ENCODE measurements at places on chromosomes 7 and 10. TPM values are rescaled to one million over a fixed set of nuclear protein-coding genes. Genes with fewer than 3 reads are reported as not detected.

- DNase-seq = no peak
These were observed 138.1 kb upstream of the EFCAB10 start for GRCh38 chr7:105719395-105719794.

DNA sequence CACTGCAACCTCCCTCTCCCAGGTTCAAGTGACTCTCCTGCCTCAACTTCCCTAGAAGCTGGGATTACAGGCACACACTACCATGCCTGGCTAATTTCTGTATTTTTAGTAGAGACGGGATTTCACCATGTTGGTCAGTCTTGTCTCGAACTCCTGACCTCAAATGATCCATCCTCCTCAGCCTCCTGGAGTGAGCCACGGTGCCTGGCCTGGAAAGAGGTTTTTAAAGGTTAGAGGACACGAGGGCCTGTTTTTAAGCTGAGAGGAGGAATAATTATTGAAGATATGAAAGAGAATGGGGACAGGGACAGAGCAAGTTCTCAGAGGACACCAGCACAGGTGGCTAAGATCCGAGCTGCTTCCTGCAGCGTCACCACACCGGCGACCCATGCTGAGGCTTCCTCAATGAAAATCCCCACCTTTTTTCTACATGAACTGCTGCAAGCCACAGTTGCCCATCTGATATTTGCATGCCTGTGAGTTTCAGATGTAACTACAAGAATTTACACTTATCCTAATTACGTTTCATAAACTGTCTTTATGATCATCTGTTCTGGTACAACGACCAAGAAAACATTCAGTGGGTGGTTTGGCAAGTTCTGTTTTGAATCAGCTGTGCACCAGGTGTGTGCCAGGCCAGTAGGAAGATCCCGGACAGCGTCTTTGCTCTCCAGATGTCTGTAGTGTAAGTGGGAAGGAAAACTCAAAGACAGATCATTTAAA lies 76.0 kb downstream of the HIP1 start:
- no peak for DNase-seq

DNA sequence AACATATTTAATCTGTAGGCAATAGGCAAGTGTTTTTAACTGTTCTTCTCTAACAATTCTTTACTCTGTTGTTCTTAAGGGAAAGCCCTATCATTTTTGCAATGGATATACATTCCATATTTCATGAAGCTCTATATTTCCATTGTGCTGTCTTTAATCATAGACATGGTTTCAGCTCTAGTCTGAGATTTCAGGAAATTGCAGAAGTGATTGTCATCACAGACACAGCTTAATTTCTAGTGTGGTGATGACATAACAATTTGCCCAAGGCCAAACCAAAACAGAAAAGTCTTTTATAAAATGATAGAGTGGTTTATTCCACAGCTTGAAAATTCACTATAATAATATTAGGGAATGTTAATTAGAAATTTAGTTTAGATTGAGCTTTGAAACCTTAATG lies 494.1 kb upstream of the SEMA3A start:
- DNase-seq = no peak

- no peak for DNase-seq
These were observed 70.8 kb downstream of the CUL2 start for GRCh38 chr10:35019041-35020024.

Gene SPDYE18
- polyA plus RNA-seq = 0.26 TPM

Gene GPR26
- polyA plus RNA-seq = 0.03 TPM

- no peak for DNase-seq
These were observed 10.2 kb downstream of the KAZALD1 start for GRCh38 chr10:101071885-101072433.

DNA sequence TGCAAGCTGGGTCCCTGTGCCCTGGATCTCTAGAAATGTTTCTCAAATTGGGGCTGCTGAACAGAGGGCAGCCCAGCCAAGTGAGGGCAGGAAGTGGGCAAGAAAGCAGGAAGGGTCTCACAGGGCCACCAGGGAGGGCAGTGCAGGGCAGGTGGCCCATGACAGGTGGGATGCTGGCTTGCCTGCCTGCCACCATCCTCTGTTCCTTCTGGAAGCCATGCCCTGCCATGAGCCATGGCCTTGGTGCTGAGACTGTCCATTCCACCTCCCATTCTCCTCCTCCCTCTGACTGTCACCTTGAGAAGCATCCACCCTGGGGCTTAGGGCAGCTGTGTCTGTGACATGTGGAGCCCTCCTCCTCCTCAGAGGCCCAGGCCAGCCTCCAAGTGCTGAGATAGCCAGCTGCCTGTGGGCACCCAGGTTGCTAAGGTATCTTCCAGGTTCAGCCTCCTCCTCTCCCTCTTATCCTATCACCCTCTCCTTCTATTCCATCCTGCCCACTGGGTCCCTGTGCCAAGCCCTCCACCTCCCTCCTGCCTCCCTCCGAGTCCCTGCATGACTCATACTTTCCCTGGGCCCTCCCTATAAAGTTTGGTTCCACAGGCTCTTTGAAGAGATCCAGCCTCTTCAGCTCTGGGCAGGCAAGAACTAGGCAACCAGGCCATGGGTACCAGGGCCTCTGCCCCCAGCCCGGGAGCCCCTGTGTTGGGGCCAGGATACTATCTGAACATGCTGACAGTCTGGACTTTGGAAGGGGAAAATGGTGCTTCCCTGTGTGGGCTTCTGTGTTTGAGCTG lies 1.3 kb downstream of the VSIR start:
- no peak for DNase-seq

Gene ZNF3
- polyA plus RNA-seq = 50.0 TPM

DNA sequence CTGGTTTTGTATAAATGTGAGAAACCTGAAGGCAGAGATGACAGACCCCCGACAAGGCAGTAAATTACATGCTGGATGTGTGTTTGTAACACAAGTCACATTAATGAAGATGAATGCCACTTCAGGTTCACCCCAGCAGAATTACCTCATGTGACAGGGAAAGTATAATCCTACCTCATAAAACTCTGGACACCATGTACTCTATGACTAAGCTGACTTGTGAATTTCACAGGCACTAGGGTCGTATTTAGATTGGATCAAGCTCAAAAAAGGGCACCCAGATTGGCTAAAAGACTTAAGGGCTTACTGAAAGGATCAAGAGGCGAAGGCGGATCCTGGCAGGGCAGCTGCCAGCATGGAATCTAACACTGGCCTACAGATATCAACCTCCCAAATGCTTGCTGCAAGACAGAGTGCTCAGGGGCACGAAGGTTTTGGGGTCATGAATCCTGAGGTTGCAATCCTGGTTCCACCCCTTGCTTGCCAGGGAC lies 161.4 kb downstream of the PIP4K2A start:
- DNase-seq = no peak

- no peak for DNase-seq
These were observed 80.7 kb upstream of the STEAP4 start for GRCh38 chr7:88387368-88387767.

DNA sequence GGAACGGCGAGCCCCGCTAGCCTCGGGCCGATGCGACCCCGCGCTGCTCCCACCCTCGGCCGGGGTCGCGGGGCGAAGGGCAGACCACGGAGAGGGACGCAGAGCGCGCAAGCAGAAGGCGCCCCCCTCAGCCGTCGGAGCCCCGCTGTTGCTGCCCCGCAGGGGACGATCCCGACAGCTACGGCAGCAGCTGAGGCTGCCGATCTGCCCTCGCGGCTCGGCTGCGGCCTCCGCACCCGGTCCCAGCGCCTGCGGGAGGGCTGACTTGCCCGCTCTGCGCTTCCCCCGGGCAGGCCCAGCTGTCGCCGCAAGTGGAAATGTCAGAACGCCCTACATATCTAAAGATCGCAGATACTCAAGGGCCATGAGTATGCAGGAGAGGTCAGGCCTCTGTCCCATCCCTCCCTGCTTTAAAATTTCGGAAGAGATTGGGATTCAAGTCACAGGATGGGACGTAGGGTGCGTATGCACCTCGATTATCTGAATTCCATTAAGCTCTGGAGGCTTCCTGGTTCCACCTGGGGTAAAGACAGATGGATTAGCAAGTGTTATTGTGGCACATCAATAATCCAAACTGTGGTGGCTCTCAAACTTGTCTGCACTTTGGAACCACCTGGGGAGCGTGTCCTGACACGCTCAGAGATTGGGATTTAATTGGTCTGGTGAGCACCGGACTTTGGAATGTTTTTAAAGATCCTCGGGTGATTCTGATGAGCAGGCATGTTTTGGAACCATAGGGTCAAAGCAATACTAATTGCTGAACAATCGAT lies at the start of gene CRPPA:
CRPPA (minus strand) TSS at position 206 of the 770 bp plus-strand sequence. CDS start 216 bp downstream, outside the sequence.
- DNase-seq = no peak

GRCh38 chr7:148433521-148434180 lies 156.9 kb upstream of the C7orf33 start:
- no peak for DNase-seq

DNA sequence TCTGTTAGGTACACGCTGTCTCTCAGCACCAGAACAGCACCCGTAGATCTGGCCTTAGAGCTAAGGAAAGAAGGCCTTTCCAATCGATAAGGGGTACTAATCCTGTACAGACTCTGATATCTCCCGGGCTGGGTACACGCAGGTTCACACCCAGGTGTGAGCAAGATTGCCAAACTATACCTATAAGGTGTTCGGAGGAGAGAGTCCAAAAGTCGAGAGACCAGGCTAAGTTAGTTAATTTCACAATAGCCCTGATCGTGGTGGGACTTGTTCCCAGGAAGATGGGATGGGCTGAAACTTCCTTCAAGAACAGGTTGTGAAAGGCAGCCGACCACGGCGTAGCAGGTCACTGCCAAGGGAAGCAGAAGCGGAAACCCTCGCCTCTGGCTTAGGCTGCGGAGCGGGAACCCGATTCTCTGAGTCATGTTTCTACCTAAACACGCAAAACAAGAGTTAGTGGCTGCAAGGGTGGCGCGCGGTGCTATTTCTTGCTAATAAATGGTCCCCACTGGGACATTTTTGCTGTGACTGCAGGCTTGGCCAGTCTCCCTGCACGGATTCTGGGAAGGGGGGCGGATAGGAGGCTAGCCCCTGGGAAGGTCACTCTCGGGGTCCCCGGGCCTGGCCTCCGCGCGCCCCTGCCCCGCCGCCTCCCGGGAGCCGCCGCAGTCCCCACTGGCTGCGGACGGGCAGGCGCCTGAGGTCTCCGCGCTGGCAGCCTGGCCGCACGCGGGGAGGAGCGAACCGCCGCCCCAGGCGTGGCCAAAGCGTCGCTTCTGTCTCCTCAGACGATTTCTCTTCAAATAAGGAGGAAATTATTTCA lies 75.4 kb upstream of the PDSS1 start:
- no peak for DNase-seq

Measured in renal cortex interstitium (tissue), 15 donors.